ENCODE measurements at places on chromosomes 2 and 18.

- no peak for DNase-seq
Observed at GRCh38 chr2:47312491-47312850, 90.5 kb upstream of the MSH2 start.

- no peak for DNase-seq
Observed at GRCh38 chr2:156340377-156340776, 7.9 kb upstream of the NR4A2 start.

- no peak for DNase-seq
Observed at GRCh38 chr2:37683921-37684780, 12.7 kb upstream of the CDC42EP3 start.

- no peak for DNase-seq
Observed at GRCh38 chr2:223532712-223533111, 69.4 kb downstream of the SCG2 start.

DNA sequence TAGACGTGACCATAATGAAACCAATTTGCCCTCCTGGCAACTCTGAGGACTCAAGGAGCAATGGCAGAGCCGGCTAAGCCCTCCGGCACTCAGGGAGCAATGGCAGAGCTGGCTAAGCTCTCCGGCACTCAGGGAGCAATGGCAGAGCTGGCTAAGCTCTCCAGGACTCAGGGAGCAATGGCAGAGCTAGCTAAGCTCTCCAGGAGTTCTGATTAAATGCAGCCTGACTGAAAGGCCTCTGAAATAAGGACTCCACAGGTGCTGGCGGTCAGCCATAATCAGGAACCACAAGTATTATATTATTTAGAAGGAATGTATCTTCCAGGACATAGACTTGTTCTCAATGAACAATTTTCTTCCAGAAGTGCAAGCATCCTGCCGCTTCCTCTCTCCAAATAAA, 65.2 kb downstream of the C2orf76 start:
- no peak for DNase-seq

DNA sequence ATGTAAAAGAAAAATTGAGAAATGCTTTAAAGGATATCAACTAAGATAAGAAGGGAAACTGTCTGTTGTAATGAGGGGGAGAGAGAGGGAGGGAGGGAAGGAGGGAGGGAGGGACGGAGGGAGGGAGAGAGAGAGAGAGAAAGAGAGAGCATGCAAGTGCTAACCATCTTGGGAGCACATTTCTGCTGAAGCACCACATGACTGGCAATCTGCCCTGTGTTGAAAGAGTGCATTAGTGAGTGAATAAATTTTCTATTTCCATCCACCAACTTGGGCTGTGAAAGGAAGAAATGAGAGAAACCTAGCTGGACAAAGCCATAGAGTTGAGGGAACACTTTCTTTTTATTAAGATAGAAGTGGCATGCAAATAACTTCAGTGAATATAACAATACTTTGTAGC, 110.7 kb downstream of the TMX3 start:
- DNase-seq = no peak

GRCh38 chr2:108542071-108542470, 7.8 kb downstream of the LIMS1 start:
- no peak for DNase-seq

DNA sequence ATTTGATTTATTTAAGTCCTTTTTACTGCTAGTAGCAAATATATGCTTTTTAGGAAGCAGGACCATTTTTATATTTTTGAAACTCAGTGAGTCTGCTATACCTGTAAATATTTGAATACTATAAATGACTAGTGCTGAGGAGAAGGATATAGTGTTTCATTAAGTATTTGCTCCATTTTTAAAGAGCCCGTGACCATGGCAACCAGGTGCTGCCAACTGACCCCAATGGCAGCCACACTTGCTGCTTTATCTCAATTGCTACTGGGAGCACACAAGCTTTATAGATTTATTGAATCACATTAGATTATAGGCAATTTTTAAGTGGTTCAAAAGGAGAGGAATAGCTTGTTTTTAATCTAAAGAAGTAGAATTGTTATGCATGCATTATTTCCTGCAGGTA, 142.0 kb downstream of the SCG2 start:
- DNase-seq = no peak

- DNase-seq = no peak
Observed at GRCh38 chr2:67169417-67170140, 227.6 kb upstream of the ETAA1 start.

DNA sequence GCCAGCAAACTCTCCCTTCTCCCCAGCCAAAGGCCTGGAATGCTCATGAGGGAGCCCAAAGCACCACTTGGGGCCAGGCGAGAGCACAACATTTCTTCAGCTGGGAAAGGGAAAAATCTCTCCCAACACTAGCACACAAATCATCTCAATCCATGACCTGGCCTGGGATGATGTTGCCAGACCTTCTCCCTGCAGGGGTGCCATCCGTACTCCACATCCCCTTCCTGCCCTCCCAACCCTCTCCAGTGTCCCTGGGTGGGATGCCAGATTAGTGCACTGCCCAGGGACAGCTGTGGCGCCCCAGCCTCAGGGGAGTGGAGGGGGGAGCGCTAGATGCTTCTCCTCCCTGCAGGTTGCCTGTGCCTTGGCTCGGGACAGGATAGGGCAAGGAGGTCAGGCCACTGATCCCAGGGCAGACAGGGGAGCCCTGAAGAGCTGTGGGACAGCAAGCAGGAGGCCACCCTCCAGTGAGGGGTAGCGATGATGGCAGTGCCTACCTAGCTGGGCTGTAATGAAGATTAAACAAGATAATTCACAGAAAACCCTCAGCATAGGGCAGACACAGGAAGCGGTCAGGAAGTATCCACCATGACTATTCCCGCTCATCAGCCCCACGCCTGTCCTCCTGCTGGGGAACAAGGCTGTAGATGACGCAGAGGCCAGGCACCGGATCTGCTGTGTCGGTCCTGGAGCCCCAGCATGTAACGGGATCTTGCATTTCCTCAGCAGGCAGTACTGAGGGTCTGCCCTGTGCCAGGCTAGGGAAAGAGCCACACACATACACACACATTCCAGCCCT, 31.1 kb downstream of the SERTAD2 start:
- DNase-seq = no peak

GRCh38 chr2:69450735-69451416, 13.6 kb upstream of the NFU1 start:
- no peak for DNase-seq

DNA sequence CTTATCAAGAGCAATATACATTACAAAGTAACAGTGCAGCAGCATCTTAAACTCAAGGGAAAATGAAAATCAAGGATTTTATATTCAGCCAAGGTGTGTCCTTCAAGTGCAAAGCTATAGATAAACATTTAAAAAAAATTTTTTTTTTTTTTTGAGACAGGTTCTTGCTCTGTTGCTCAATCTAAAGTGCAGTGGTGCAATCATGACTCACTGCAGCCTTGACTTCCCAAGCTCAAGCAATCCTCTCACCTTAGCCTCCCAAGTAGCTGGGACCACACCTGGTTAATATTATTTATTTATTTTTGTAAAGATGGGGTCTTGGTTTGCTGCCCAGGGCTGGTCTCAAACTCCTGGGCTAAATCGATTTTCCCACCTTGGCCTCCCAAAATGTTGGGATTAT, 9.0 kb downstream of the CDKL4 start:
- no peak for DNase-seq

- DNase-seq = no peak
Observed at GRCh38 chr2:240725671-240726070, 34.0 kb downstream of the AQP12A start.

DNA sequence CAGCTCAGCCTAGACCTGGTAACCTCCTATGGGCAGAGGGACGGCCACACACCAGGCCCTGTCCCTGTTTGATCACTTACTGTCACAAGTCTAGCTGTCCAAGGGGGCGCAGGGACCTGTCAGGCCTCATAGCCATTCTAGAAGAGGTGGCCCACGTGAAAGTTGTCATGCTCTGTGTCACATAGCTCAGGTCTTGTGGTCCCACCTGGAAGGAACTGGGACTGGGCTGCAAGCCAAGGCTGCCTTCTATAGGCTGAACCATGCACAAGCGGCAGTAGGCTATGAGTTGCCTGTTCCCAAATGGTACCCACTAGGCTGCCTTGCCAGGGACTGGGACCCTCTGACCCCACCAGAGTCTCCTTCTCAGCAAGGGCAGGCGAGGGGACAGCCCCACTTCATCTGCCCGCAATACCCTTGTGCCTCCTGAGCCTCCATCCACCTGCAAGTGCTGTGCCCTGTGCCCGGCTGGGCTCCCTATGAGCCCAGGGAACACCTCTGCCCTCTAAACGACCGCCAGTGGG, 177.5 kb downstream of the ANAPC1 start:
- DNase-seq = no peak

GRCh38 chr2:120336749-120337148, 9.2 kb upstream of the INHBB start:
- DNase-seq = no peak

DNA sequence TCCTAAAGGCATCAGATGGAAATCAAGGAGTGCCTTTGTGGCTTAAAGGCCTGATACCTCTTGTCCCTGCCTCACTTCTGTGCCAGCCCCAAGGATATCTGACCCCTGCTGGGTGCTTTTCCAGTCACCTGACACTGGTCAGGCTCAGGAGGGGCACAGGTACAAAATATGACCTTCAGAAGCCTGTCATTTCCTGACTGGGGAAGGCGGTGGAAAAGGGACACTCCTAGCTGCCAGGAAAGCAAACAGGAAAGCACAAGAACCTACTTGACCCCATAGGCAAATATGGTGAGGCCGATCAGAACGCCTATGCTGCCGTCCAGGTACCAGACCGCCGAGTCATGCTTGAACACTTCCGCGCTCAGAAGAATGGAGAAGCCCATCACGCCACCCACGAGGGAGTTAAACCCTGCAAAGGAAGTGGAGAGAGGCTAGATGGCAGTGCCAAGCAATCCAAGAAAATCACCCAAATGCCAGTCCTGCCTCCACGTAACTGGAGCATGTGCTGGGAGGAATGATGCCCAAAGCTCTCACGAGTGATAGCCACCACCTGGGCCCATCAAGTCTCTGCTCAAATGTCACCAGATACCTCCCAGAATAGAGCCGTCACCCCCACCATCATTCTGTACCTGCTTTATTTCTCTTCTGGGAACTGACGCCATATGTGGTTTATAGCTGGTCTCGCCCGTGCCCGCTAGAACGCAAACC, 204.0 kb downstream of the MGAT5 start:
- DNase-seq = no peak

DNA sequence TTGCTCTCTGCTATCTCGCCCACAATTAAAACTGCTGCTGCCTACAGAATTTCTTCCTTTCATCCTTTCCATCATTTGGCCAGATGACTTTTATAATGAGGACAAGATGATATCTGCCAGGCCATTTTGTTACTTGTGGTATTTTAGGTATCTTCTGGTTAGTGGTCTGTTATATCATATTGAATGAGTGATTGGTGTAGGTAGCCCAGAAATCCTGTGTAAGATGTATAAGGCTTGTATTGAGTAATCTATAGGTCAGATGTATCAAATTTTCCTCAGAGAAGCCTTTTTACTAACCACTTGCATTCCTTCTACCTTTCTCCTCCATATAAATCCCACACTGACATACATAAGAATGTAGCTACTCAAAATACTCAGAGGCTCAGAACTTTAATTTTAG, 118.3 kb downstream of the UBR3 start:
- no peak for DNase-seq

DNA sequence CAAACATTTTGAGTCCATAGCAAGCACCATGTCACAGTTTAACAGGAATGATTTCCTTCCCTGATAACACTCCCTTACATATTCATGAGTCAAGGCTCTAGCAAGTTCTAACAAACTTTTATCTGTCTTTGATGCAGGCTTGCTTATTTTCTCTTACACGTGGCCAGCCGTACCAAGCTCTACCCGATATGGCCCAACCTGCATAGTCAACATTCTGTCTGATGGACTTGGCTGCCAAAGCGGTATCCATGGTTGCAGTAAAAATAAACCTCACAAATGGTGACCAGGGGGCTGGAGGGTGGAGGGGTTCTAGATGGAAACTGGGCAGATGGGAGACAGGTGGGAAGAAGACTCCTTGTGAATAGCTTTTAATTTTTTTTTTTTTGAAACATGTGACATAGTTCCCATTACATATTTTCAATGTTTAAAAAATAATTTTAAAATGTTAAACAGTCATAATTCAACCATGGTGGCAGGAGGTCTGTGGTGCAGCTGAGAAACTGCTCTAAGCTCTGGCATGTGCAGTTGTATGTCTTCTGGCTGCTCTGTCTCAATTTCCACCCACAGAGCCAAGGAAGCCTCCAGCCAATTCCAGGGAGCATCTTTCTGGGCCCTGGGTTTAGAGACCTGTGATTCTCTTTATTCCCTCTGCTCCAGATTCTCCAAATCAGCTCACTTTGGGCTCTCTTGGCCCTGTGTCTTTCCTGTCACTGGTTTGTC, 20.7 kb upstream of the CXCR1 start:
- DNase-seq = no peak

DNA sequence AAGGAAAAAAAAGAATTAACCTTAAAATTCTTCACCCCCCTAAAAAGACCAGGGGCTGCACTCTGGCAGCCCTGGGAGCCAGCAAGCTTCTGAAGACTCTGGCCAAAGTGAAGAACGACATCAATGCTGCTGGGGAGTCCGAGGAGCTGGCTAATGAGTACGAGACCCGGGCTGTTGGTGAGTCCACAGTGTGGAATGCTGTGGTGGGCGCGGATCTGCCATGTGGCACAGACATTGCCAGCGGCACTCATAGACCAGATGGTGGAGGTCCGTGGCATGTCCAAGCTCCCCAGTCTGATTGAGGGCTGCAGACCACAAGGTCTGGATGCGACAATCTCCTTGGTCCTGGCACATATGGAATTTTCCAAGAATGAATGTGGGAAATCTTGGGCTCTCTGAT, 47.4 kb downstream of the TRPM8 start:
- no peak for DNase-seq

- no peak for DNase-seq
Observed at GRCh38 chr2:28835781-28836180, 25.1 kb downstream of the SPDYA start.

DNA sequence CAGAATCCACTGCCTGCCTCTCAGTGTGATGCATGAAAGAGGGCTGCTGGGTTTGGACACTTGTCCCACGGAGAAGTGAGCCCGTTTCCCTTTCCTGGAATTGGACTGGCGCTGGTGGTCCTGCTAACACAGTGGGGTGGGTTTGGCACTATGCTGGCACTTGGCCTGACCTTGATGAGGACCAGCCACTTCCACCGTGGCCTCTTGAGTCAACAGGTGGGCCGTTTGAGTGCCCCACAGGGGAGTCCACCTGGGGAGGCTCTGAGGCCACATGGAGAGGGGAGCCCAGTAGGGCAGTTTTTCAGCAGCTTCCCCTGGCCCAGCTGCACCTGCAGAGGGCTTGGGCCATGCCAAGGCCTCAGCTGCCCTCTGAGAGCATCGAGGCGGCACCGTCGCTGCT, 56.5 kb downstream of the MBP start:
- no peak for DNase-seq

GRCh38 chr18:56884511-56884910, 233.4 kb downstream of the WDR7 start:
- DNase-seq = no peak

DNA sequence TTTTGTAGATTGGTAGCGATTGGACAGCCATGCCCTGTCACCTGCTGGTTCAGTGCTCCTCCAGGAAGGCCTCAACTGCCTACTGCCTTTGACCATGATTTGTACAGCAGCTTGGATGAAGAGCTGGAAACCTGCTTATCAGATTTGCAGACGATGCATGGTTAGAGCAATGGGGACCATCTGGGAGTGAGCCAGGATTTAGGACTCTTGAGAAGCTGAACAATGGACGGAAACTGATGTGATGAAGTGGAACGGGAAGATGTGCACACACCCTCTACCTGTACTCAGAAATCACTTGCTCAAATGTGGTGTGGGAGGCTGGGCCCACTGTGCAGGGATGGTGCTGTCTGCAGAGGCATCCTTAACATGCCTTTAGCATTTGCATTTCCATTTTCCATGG, 57.2 kb downstream of the NCK2 start:
- DNase-seq = no peak

Data from GM13976 (cell line).